ENCODE measurements at places on chromosomes 7 and 10. TPM values are rescaled to one million over a fixed set of nuclear protein-coding genes. Genes with fewer than 3 reads are reported as not detected.
A peak's percentile ranks its signal among the peaks of the same experiment; 100 is the strongest.

FAM200A gene
- 6.8 TPM for total RNA-seq

ENO4 gene
- total RNA-seq, result 1.1 TPM

GPR15LG gene
- not detected for total RNA-seq

TCERG1L gene
- total RNA-seq, result not detected

ANKRD61 gene
- not detected for total RNA-seq

ZPBP gene
- total RNA-seq, result not detected

KAT6B gene
- 18.1 TPM for total RNA-seq

PRF1 gene
- not detected for total RNA-seq

ACSM6 gene
- not detected for total RNA-seq

ZNF655 gene
- total RNA-seq, result 36.3 TPM

NCF1 gene
- total RNA-seq, result 0.80 TPM

MYL10 gene
- total RNA-seq, result not detected

PLXNA4 gene
- 3.5 TPM for total RNA-seq

TMEM236 gene
- 0.05 TPM for total RNA-seq

SMIM30 gene
- 36.1 TPM for total RNA-seq

DNA sequence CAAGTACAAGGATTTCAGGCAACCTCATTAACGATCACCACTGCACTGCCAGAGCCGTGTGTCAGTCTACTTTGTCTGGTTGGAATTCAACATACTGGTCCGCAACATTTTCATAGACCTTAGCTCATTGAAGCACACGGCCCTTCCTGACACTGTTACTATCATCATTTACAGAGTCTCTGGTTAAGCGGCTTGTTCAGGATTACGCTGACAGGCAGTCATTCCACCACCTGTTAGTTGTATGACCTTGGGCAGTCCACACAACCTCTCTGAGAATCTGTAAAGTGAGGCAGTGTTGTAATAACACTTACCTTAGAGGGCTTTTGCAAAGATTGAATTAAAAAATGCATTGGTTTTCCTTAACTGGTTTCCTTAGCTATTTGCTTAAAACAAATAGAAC, 112.6 kb downstream of the AOAH start:
- DNase-seq, result no peak

DNA sequence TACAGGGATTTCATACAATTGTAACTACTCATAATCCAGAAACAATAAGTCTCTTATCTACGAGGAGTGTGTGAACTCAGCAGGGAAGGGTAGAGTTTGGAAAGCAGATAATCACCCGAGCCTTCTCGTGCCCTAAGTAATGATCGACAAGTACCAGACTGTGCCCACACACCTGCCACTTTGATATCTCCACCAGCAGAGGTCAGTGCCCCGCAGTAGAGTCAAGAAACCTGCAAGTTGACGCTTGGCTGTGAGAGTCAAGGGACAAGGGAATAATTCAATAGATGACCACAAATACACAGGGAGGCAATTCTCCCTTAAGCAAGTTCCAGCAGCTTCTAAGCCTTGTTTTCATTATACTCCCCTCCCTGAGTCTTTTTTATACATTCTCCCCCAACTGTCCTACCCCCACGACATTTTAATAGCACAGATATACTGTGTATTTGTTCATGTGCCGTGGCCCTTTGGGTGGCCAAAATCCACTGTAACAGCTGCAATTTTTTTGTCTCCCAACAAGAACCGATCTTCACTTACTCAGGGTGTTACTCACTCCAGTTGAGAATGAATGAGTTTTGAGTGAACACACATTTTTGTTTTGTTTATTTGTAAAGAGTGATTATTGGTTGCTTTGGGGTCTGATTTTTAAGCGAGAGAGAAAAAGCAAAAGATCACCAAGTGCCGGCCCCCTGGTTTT, 106.9 kb upstream of the RHEB start:
- peak; percentile 39 for DNase-seq

GRCh38 chr7:39304178-39304577, 262.0 kb upstream of the YAE1 start:
- no peak for DNase-seq

- DNase-seq, result no peak
These were observed 5.8 kb downstream of the MCU start for GRCh38 chr10:72697716-72698115.

DNA sequence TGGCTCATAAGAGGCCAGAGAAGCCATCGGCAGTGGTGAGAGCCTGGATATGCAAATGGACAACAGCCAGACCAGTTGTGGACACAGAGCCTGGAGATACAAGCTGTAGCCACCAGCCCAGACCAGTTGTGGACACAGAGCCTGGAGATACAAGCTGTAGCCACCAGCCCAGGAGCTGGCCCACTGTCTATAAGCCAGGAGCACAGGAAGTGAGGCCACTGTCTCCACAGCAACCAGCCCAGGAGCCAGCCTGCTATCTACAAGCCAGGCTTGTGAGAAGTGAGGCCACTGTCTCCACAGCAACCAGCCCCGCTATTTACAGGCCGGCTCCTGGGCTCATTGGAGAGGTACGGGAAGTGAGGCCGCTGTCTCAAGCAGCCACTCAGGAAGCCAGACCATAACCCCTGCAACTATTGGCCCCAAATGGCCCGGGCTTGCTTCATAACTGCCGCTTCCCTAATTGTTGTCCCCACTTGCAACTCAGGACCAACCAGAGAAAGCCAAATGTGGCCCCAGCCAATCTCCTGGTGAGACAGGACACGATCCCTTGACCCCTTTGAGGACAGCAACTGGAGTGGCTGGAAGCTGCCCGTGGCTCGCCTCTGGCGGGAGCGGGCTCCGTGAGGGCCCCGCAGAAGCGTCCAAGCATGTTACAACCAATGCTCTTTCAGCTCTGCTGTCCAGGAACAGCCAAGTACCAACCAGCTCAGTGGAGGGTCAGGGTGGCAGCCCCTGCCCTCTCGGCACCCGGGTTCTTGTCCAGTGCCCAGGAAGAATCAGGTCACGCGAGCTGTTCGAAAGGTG, 44.1 kb upstream of the CNPY1 start:
- DNase-seq, result no peak

GRCh38 chr7:79064187-79064823, 389.2 kb downstream of the MAGI2 start:
- no peak for DNase-seq

- no peak for DNase-seq
These were observed 85.5 kb downstream of the SLC25A13 start for GRCh38 chr7:96236198-96237039.

- DNase-seq, result no peak
These were observed 191.5 kb upstream of the GPR26 start for GRCh38 chr10:123474700-123475099.

GRCh38 chr7:148572067-148572522, 18.5 kb upstream of the C7orf33 start:
- DNase-seq, result no peak

- DNase-seq, result no peak
These were observed 42.5 kb upstream of the FZD8 start for GRCh38 chr10:35684586-35684985.

DNA sequence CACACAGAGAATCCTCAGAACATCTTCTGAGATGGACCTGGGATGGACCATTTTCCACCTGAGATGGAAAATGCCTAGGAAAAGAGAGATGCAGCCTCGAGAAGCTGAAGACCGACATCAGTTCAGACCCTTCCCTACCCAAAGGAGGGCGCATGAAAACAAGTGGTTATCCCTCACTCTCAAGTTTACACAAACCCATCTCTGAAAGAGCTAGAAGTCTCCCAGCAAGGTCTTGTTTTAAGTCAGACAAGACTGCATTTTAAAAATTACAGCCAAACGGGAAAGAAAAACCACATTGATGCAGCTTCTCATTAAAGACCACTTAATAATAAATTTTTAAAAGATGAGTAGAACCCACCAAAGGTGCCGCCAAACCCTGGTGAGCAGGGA, 1.3 kb downstream of the RAPGEF5 start:
- no peak for DNase-seq

DNA sequence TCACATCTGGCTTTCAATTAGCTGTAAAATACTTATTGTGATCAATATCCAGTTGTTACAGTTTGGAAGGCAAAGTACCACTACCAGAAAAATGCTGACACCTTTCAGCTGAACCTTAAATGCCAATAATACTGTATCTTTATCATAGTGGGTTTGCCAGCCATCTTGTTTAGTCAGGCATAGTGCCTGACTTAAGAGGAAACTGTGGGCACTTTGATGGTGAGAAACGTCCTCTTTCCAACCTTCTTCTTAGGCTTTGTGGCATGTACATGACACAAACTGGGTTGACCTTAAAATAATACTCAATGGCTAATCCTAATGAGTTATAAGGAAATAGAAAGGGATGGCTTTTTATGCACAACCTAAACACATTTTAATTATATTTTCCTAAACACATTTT, 52.3 kb upstream of the PRR15 start:
- DNase-seq, result no peak

DNA sequence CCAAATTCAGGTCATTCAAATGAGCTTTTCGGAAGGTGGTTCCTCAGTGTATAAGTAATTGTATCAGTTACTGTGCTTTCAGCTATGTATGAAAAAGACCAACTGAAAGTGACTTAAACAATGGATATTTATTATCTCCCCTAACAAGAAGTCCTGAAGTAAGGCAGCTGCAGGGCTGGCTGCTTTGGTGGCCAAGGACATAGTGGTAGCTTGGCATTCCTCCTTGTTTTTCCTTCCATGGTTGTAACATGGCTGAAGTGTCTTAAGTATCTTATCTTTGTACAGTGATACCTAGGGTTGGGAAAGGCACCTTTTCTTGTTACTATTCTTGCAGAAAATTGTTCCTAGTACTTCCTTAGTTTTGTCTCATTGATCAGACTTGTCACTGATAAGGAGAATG, 21.4 kb downstream of the EXOC4 start:
- no peak for DNase-seq

DNA sequence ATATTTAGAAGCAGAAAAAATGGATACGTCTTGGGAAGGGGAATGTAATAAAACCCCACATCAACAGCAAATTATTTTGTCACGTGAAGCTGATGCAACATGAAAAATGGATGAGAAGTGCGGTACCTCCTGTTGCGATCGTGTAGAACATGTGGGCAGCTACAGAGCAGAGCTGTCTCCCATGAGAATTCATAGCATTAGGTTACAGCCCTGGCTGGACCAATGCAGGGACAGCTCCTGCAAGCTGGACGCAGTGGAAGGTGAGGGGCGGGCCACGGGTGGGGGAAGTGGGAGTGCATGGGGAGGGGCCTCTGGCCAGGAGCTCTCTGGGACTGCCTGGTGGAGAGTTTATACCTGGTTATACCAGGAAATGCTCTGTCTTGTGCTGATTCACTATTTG, 120.3 kb downstream of the GATA3 start:
- DNase-seq, result no peak

DNA sequence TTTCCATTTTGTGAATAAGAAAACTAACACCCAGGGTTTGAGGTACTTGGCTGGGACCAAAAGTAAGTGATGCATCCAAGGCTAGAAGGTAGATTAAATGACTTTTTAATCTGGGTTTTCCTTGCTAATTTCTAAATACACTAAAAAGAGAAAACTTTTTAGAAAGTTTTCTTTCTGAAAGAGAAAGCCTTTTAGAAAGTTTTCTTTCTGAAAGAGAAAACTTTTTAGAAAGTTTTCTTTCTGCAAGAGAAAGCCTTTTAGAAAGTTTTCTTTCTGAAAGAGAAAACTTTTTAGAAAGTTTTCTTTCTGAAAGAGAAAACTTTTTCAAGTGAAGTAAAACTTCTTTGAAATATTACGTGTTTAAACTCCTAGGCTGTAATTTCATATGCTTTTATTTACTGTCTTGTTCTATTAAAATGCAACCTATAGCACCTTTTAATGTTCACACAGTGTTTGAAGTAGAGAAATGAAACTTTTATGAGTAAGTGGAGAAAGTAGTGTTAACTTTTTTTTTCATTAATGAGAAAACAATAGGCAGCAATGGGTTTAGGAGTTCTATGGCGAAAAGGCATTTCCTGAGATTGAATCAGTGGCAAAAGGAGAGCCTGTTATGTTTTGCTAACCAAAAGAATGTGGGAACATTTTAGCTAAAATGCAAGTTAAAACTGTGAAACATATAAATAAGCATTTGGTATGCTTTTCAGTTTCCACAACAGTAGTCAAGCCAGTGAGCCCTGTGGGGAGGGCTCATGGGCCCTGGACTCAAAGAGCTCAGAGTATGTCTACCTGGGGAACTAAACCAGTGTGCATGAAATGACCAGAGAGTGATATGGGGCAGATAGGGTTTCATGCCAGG, 103.7 kb downstream of the RBM20 start:
- DNase-seq, result no peak

- DNase-seq, result no peak
These were observed 764.0 kb upstream of the IGFBP3 start for GRCh38 chr7:46685051-46685450.

- DNase-seq, result no peak
These were observed 10.7 kb downstream of the XPNPEP1 start for GRCh38 chr10:109912335-109913281.

DNA sequence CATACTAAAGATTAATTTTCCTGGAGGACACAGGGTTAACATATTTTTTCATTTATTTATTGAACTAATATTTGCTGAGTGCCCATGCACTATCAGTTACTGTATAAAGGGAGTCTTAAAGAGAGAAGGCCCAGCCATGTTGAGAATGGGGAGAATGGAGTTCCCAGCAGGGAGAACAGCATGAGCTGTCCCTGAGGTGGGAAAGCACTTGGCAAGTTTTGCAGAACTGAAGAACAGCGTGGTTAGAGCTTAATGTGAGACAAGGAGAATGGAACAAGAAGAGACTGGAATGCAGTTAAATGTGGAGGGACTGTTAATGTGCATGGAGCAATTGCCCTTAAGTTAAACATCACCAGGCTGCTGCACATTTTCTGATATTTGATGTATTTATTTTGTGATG, 435.4 kb downstream of the SUGCT start:
- no peak for DNase-seq

DNA sequence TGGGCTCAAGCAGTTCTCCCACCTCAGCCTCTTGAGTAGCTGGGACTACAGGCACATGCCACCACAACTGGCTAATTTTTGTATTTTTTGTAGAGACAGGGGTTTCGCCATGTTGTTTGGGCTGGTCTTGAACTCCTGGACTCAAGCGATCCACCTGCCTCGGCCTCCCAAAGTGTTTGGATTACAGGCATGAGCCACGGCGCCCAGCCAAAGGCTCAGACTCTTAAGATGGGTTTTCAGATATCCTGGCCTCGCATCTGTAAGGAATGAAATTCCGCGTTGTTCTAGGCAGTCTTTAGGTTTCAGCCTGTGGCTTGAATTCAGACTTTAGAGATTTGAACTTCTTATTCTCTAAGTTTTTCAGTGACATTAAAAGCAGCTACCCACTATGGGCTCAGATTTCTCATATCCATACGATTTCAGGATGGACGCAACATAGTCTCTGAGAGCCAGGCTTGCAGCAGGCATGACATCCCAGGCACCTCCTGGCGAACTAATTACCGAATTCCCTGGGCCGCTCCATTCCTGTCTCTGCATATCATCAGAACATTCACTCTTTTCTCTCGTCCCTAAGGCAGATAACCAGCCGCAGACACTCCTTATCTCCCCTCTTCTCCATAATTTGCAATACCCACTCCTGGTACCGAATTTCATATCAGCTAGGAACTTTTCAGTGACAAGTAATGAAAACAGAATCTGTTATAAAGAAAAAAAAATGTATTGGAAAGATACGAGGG, 29.7 kb downstream of the IL15RA start:
- no peak for DNase-seq

Measured in endothelial cell (in vitro differentiated cells).